ENCODE measurements at places on chromosomes 6 and 20.

GRCh38 chr6:30903236-30903635 is 4.8 kb upstream of the GTF2H4 start:
- no peak for DNase-seq

- no peak for DNase-seq
Measured at GRCh38 chr6:42276034-42276890, 58.6 kb upstream of the MRPS10 start.

- no peak for DNase-seq
Measured at GRCh38 chr6:35141007-35141655, at the start of gene TCP11. TCP11 (minus strand) TSS chr6:35141339; CDS start chr6:35140870, 469 bp downstream.

- DNase-seq: no peak
Measured at GRCh38 chr20:37518606-37519507, 2.2 kb upstream of the NNAT start.

- peak; percentile 21 for DNase-seq
Measured at GRCh38 chr6:26272171-26272637, 92.8 kb upstream of the BTN3A2 start.

- no peak for DNase-seq
Measured at GRCh38 chr6:26131618-26132017, 44.4 kb downstream of the HFE start.

GRCh38 chr20:9440892-9441291 is 73.5 kb upstream of the LAMP5 start:
- no peak for DNase-seq

DNA sequence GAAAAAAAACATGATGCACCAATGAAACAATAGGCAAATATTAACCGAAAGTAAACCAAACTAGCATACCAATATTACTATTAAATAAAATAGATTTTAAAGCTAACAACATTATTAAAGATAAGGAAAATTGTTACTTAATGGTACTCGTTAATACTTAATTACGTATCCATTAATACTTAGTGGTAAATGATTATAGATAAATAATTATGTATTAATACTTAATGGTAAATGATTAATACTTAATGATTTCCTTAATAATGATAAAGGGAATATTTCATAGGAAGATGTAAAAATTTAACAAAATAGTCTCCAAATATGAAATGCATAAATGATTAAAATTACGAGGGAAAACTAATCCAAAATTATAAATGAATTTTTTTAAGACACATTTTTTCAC is 278.9 kb downstream of the PHACTR1 start:
- no peak for DNase-seq

- no peak for DNase-seq
Measured at GRCh38 chr6:146194434-146194833, 165.6 kb downstream of the GRM1 start.

DNA sequence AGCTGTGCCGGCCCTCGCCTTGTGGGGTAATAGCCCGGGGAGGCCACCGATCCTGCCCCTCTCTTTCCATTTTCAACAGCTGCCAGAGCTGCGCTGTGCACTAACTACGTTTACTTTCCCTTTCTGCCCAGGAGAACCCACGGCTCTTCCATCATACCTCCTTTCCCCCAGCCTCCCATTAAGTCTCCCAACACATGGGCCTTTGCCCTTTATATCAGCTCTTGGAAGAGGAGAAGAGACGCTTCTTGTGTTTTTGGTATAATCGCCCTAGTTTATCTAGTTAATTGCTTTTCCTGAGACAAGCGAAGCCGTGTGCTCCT is 637 bp downstream of the UBR2 start:
- no peak for DNase-seq

DNA sequence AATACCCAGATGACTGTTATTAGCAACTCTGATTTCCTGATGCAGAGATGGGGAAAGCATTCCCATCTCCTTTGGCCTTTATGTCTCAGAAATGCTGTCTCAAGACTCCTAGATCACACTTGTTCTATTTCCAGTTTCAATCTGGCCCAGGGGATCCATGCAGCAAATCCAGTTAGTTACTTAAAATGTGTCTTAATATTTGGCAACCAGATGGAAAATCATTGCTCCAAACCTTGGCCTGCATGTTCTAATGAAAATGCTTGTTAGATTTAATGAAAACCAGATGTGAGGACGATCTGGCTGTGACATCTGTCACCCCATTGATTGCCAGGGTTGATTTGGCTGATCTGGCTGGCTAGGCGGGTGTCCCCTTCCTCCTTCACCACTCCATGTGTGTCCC is 125.2 kb downstream of the TSHZ2 start:
- no peak for DNase-seq

- no peak for DNase-seq
Measured at GRCh38 chr6:156348424-156348823, 428.8 kb upstream of the ARID1B start.

GRCh38 chr20:38119446-38119845 is 45.6 kb downstream of the TGM2 start:
- no peak for DNase-seq

GRCh38 chr6:135002974-135003703 is 51.5 kb downstream of the HBS1L start:
- DNase-seq: no peak

DNA sequence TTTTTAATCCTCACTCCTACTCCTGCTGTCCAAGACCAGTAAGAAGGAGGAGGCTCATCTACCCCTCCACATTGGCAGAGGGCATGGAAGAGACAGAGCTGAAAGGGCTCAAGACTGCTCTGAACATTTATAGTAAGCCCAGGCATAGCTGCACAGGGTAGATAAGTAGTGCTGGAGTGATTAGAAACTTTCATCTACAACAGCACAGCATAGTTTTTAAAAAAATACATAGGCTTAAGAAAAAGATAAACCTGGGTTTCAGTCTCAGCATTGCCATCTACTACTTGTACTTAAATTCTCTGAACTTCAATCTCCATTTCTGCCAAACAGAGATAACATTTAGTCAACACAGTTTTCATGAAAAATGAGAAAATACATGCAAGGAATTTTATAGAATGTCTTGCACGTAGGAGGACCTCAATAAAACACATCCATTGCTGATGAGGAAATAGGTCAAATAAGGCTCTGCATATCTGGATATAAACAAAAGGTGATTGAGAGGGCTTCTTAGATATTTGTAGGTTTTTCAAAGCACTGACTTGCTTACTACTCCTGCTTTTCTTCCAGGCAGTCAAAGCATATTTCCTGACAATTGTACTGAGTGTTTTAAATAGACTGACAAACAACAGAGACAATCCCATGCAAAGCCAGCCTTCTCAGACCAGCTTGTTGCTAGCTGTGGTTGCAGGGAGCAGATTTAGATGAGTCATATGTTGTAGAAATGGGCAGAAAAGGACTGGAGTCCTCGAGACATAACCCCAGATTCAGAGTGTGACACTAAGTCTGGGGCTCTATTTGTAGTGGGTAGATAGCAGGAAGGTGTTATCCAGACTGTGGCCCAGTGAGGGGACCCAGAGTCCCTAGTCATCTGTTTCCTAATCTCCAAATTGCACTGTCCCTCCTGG is 107.4 kb upstream of the TAB2 start:
- DNase-seq: no peak

DNA sequence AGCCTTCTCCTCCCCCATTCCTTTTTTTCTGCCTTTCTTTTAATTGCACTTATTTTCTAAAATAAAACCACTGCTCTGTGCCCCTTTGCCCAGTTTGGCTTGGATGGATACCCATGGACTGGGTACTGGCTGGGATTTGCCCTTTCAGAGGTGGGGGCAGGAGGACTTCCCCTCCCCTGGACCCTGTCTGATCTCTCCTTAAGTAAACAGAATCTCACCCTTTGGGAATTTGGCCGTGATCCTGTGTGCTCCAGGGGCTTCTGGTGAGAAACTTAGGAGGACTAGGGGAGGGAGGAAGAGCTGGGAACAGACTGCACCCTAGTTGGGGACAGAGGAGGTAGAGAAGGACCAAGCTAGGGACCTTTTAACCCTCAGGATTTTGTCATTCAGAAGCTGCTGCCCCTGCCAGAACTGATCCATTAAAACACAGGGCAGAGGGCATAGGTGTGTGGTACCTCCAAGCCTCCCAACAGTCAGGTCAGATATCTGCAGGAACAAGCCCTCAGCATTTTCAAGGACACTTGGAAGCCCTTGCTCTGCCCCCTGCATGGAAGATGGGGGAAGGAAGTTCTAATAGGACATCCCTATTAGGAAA is 7.3 kb downstream of the FOXP4 start:
- no peak for DNase-seq

- no peak for DNase-seq
Measured at GRCh38 chr6:144383336-144383735, 98.2 kb downstream of the UTRN start.

DNA sequence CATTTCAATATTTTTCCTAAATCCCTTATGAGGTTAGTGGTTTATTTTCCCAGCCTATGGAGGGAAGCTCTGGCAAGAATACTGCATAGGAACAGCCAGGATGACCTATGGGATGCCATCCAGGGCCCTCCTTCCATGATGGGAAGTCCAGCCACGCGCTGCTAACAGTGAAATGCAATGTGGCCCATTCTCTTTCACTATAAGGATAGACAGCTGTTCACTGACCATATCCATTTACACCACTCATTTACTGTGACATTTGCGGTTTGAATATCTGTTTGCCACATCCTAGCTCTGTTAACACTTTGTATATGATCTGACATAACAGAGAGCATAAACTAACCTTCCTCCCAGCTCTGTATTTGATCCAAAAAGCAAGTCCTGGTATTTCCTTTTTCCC is 471.7 kb downstream of the CBLN4 start:
- DNase-seq: no peak

DNA sequence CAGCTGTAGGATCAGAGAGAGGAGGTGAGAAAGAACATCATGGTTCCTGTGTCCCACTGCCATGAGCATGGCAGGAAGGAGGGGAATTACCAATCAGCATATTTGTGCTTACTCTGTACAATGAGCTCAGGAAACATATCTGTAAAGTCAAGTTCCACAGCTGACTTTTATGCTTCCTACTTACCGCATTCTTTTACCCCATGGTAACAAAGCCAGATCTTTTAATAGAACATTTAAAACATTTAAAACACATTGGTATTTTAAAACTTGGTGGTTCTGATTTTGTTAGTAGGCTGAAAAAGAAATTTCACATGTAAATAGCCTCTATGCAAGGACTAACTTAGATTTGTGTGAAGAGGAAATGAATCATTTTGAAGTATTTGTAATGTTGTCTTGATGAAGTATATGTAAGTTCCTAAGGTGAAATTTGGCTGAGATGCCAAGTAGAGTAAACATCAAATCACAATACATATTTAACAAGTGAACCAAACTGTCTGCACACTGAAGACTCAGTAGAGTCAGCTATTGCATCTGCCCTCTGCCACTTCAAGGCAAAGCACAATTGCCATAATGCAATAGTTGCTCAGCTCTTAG is 114.7 kb downstream of the GJA10 start:
- no peak for DNase-seq

DNA sequence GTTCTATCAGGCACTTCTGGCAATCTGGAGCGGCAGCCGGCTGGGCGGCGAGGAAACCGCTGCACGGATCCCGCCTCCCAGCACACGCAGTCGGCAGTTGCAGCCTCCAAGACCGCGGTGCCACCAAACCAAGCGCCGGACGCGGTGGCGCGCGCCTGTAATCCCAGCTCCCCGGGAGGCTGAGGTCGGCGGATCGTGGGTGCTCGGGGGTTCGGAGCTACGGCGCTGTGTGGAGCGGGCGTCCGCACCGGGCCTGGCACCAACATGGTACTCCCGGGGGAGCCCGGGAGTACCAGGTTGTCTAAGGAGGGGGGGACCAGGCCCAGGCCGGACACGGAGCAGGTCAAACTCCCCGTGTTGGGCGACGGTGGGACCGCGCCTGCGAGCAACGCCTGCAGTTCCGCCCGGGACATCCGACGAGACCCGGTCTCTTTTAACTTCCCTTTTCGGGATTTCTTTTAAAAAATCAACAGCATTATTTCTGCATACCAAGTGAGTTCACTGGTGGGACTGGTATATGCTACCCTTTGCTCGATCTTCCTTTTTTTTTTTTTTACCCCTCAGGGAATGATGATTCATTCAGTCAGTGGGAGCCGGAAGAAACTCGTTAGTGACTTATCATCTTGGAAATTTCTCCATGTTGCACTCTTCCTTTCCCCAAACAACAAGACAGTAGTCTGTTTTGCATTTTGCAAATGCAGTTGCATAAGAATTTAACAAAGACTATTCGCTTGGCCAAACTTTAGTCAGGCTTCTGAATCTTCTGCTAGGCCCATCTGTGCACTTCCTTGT is 27.6 kb downstream of the ZNF311 start:
- no peak for DNase-seq

DNA sequence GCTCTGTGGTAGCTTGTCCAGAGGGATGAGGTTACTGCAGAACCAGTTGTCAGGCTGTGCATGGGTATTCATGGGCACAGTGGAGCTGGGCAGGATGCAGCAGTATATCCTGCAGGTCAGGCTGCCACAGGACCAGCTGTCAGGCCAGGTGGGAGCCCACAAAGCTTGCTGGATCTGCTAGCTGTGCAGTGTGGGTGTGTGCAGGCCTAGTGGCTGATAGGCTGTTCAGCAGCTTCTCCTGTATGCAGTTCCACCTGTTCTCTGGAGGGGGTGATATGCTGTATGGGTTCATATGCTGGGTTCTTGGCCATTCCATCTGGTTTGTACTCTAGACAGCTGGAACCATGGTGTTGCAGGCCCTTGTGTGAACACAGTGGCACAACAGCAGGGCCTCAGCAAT is 40.6 kb upstream of the TPD52L1 start:
- no peak for DNase-seq

DNA sequence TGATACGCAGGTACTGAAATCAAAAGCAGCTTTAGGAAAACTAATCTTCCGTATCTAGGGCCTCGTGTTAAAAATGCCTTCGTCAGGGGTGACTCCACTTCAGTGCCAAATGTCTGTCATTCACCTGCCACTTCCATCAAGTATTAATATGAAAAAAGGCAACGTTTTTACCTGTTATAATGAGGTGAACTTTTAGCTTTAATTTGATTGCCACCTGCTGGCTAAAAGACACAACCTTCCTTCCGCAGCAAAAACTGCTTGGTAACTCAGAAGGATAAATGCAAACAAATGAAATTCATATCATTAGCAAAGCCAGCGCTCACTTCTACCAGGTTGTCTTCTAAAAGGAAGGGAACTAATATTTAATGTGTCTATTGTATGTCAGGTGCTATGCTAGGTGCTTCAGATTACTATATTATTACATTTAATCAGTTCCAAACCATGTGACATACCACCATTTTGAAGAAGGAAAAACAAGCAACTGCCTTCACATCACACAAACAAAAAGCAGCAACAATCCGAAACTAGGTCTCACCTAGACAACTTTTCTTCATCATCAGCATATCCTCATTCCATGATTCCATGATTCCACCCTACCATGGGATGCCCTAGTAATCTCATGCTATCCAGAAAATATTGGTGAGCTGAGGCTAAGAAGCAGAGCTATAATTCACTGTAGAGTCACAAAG is 20.6 kb upstream of the ARHGAP18 start:
- DNase-seq: no peak

Data from activated T-helper 1 cell treated with anti-CD3 and anti-CD28 coated beads, Interleukin-2, amount 50 U/mL, for 16 hours (primary cell).